NCI-H345 (cell line): ENCODE measurements at places on chromosomes 11 and 22.
A peak's percentile ranks its signal among the peaks of the same experiment; 100 is the strongest.

DNA sequence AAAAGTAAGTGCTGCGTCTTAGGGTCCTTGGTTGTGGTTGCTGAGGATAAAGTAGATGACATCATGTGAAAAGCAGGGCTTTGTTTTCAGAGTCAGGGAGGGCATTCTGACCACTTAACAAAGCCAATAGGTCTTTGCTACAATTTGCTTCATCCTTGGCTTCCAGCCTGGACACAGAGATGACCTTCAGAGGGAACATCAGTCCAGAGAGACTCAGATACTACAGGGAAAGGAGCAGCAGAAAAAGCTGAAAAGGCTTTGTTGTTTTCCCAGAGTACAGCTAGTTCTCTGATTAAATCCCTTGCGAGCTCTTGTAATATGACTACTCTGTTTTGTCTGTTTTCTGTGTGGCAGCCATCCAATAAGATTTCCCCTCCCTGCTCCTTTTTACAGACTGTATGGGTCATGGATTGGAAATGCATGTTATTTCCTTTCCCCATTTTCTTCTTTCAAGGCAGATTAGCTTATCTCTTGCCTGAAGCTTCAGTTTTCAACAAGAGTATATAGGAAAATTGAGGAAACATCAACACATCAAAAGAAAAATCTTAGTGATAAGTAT lies 31.9 kb downstream of the ATG13 start:
- DNase-seq, result no peak

DNA sequence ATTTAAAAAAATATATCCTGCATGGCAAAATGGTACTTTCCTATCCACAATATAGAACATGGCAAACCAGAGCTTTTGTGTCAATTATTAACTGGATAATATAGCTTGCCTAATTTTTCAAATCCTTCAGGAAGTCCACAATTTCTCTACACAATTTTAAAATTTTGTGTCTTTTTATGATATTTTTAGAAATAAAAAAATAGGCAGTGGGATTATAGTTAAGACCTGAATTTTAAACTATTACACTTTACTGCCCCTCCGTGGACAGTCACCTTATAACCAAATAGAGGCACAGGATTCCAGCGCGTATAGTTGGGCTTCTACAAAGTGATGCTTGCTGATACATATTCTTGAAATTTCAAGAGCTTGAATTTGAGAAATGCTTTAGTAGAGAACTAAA lies 2.1 kb upstream of the DMC1 start:
- peak; percentile 27 for DNase-seq

DNA sequence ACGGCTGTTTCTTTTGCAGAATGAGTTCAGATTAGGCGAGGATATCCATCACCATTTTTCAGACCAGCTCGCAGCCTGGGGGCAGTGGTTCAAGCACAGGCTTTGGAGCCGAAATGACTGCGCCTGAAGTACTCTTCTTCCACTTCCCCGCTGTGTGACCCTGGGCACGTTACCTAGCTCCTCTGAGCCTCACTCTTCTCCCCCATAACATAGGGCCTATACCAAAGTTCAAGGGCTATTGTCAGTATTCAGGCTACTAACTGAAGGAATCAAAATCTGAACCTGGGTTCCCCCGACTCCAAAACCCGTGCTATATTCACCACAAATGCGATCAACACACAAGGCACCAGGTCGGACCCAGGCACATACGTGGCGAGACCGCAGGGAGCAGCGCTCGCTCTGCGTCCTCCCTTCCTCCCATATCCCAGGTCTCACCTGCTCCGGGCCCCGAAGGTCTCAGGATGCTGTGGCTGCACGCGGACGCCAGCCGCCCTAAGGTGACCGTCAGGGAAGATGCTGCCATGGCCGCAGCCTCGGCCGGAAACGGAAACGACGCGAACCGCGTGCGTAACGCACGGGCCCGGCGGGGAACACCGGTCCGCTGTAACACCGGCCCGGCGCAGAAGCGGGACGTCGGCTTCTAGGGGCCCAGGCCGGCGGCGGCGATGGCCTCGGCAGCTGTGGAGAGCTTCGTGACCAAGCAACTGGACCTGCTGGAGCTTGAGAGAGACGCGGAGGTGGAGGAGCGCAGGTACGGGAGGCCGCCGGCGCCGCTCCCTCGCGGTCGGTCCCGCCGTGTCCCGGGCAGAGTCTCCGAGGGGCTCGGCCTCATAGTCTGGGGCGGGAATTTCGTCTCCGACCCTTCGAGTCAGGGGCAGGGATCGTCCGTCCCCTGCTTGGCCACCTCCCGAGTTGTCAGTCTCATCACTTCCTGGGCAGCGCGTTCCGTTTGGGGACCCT lies at the start of the genes IGHMBP2 and MRPL21:
Gene IGHMBP2 (plus strand): TSS at position 604 of the 960 bp plus-strand sequence. CDS start 62 bp downstream, at position 666.
Gene MRPL21 (minus strand): TSS at position 545 of the 960 bp plus-strand sequence. CDS start 22 bp downstream, at position 523.
- DNase-seq, result peak; percentile 84

DNA sequence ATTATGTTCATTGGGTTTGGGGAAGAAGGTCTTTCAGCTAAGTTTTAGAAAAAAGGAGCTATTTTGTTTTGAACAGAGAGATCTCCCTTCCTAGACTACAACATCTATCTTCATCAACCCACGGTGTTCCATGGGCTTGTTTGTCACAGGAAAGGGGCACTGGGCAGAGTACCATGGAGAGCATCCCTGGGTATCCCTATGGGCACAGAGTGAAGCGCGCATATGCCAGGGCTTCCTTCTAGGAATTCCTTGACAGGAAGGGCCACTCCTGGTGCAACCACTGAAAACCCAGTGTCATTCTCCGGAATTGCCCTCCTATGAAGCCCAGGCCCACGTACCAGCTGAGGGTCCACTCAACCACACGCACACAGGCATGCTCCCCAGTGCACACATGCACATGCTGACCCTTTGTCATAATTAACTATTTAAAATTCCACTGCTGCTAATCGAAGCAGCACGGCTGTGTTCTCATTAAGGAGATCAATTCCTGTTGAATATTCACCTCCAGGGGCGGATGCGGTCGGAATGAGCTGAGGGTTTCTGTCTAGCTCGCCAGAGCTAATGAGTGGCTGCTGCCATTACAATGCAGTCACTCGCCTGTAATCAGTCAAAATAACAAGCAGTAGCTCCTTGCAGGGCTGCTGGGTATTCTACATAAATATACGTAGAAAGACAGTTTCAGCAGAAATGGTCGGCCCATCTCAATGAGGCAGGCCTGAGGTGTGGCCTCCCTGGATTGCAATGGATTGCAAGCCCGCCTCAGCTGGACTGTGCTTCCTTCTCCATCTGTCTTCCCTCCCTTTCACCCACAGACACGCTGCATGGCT lies 512.5 kb downstream of the OPCML start:
- no peak for DNase-seq

DNA sequence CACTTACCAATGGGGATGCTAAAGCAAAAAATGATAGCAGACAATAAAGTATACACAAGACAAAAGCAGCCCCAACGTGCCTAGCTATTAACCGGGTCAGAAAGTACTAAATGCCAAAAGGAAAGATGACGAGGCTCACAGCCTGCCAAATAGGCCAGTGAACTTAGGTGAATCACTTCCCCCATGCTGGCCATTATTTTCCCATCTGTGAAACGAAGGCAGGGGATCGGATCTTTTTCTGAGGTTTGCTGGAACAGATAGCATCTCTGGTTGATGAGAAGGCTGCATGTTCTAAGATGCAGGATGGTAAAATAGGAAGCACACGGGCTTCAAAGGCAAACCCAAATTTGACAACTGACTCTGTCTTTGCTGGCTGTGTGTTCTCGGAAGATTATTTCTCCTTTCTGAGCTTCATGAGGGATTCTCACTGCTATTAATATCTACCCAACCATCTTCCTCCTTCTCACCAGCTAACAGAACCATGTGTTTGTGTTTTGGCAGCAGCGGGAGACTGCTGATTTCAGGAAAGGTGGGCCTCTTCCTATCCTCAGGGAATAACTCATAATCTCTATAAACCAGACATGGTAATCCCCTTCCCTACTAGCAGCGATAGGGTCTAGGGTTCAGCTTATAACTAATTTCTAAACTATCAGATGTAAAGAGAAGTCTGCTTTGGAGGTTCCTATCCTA lies 390.7 kb downstream of the LARGE1 start:
- DNase-seq, result no peak

DNA sequence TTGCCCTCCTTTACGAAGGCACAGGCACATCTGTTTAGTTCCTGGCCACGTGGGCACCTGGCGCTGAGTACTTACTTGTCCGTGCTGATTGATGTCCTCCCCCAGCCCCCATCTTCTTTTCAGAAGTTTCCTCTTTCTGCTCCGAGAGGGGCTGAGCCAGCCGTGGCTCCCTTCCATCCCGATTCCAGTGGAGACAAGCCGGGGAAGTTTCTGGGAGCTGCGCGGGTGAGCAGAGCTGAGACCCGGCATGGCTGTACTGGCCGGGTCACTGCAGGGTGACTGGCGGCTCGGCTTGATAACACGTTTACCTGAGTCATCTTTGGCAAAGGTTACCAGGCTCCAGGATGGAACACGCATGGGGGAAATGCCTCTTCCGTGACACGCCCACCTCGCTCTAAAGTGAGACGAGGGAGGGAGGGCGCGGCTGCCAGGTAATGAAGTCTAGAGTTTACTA lies 45.4 kb upstream of the ATXN10 start:
- no peak for DNase-seq

- no peak for DNase-seq
Observed at GRCh38 chr22:17772958-17773605, 1.2 kb downstream of the BID start.

DNA sequence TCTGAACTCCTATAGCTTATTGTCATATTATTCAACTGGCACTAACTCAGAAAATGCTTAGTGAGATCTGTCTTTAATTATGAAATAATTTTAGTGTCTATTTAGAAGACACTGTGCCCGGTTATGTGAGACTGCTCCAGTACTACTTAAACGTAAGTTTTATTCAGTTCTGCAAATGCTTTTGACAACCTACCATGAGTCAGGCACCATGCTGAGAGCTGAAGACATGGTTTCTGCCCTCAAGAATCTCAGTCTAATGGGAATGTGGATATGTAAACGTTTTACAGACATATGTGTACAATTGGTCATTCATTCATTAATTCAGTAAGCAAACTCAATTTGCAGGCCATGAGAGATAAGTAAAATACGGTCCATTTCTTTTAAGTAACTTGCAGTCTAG lies 40.0 kb downstream of the DCUN1D5 start:
- DNase-seq, result no peak

- no peak for DNase-seq
Observed at GRCh38 chr22:39039306-39040126, 1.1 kb upstream of the APOBEC3F start.

DNA sequence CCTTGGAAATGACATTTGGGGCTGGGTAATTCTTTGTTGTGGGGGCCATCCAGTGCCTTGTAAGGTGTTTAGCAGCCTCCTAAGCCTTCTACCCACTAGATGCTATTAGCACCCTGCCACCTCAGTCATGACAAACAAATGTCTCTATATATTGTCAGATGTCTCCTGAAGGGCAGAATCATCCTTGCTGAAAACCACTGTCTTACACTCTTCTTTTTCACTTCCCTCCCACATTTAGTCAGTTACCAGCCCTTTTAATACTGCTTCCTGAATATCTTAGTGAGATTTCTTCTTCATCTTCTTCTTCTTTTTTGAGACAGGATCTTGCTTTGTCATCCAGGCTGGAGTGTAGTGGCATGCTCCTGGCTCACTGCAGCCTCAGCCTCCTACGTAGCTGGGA lies 33.1 kb downstream of the TNRC6B start:
- no peak for DNase-seq

GRCh38 chr22:46763051-46763705 lies 728 bp downstream of the TBC1D22A start:
- no peak for DNase-seq

DNA sequence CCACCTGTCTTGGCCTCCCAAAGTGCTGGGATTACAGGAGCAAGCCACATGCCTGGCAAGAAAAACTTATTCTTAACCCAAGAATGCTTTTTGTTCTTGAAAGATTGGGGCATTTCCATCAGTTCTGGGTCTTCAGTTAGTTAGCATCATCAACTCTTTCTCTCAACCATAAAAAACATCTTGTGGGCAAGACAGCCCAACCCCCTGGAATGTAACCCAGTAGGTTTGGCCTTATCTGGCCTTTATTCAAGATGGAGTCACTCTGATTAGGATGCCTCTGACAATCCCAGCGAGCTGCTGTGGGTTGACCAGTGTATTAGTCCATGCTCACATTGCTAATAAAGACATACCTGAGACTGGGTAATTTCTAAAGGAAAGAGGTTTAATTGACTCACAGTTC lies 9.2 kb upstream of the TPCN2 start:
- no peak for DNase-seq

GRCh38 chr11:4647766-4648165 lies 4.0 kb downstream of the OR51E1 start:
- no peak for DNase-seq

DNA sequence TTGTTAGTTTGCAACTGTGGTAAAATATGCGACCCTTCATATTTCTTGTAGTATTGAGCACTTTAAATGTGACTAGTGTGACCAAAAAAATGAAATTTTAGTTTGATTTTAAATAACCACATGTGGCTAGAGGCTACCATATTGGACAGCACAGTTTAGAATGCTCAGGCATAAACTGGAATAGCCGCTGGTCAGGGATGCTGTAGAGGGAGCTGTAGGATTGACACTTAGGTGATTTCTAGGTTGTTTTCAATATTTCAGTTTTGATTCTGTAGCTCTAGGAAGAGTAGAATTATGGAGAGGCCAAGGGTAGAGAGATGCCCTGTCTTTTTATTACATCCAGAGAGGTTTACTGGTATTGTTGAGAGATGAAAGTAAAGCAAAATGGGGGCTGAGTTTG lies 10.8 kb upstream of the VSIG10L2 start:
- no peak for DNase-seq

DNA sequence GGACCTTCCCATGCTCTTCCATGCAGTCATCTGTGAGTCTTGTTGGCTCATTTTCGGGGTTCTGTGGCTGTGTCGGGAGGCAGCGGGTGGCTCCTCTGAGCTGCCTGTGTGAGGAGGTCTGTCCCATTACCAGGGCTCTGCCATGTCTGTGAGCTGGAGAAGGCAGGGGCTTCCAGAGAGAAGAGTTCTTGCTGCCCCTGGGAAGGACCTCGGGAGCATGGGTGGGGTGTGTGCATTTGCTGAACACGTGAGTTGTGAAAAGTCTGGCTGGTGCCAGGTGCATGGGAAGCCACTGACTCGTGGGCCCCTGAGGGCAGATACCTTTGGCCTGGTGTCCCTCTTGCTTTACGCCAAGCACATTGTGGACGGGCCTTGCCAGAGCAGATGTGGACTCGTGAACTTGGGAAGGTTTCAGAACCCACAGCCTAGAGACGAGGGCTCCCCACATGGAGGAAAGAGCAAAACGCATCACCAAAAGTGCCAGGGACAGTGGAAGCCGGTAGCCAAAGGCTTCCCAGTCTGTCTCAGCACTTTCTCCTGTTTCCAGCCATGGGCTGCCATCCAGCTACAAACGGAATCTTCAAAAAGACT lies 1324.5 kb downstream of the BRD1 start:
- DNase-seq, result no peak

DNA sequence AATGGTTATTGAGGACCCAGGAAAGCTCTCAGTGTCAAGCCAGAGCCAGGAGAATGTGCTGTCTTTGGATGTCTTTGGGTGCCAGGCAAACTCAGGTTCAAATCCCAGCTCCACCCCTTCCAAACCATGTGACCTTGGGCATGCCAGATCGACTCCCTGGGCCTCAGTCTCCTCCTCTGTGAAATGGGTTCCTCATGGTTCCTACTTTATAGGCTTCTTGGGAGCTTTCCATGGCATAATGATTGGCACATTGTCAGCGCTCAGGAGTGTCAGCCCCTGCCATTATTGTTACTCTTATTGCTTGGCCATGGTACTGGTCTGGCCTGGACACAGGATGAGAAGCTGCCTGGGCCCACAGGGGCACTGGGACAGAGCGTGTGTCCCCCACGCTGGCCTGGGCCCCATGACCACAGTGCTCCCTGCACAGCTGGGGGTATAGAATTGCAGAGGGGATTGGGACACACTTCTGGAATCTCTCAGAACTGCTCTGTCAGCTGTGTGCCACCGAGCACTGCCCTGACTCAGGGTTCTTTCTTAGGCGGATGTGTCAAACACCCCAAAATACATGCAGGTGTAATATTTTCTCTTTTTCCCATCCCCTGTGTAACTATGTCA lies 37.6 kb upstream of the CRYBB3 start:
- no peak for DNase-seq
